ENCODE measurements at places on chromosomes 3 and 15.
A peak's percentile ranks its signal among the peaks of the same experiment; 100 is the strongest.

DNA sequence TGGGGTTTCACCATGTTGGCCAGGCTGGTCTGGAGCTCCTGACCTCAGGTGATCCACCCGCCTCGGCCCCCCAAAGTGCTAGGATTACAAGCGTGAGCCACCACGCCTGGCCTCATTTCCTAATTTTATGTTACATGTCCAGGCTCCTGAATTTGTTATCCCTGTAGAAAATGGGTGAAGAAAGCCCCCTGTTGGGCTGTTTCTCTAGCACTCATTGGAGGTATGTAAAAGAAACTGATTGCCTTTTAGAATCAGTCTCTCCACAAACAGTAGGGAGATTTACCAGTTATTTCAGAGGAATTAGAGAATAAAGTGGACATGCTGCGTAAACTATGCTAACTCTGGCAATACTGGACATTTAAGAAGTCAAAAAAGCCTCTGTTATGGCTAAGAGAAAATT, 364.1 kb upstream of the TBL1XR1 start:
- DNase-seq: no peak

GRCh38 chr3:194736277-194736895, 50.7 kb downstream of the FAM43A start:
- no peak for DNase-seq

- peak; percentile 25 for DNase-seq
Observed at GRCh38 chr15:77584201-77584600, 48.5 kb downstream of the LINGO1 start.

- DNase-seq: no peak
Observed at GRCh38 chr3:177381070-177381469, 183.8 kb upstream of the TBL1XR1 start.

GRCh38 chr3:27827041-27827440, 104.9 kb upstream of the EOMES start:
- no peak for DNase-seq

DNA sequence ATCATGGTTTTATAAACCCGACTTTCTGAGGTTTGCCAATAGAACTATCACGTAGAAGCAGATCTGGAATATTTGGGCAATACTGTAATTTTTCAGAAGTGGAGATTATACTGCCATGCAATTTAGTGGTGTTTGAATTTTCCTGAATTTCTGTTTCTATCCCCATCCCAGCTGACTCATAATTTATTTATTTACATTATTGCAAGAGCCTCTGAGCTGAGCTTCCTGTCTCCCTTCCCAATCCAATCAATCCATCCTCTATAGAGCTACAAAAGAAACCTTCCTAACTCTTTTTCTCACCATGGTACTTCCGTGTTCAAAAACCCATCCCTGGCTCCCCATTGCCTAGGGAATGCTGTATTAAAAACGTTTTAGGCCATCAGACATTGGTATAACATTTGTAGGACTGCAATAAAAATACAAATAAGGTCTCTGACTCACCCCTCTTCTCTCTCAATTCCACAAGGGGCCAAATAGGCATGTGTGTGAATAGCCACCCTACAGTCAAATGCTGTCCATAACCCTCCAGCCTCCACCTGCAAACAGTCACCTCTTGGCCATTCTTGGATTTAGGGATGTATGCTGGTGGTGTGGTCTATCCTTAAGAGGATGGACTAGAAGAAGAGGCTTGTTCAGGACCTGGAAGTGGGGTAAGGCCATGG, 190.7 kb downstream of the CD47 start:
- no peak for DNase-seq

DNA sequence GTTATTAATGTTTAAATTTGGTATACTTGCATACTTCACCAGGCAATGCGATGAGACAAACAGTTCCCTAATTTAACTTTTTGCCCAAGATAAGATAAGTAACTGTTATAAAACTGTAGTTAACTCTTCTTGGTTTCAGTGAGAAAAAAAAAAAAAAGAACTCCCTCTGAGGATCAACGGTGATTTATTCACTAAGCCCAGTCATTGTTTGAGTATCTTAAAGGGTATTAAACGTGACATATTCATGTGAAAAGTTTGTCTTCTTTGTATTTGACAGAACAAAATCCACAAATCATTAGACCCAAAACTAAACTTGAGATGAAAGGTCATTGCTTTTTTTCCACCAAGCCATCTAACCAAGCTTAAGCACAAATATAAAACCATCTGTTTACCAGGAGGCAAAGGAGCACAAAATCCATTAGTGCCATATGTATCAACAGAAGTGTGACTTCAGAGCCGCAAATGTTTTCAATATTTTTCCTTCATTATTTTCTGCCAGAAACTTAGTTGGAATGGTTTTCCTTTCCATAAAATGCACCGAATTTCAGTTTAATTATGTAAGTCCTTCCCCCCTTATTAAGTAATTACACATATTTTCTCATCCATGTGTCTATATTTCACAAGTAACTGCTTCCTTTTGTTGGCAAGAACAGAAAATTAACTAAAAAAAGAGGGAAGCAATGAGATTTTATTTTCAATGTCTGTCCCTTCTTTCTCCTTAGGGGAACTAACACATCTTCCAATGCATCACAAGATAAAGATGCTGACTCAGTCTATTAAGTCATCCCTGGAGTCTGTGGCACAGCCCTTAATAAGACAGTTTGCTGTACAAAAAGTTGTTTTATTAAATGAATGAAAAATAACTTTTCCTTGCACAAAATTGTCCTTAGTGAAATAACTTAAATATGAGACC, 92.2 kb upstream of the RAP2B start:
- no peak for DNase-seq

GRCh38 chr3:193665370-193665989, 72.5 kb downstream of the OPA1 start:
- peak; percentile 1 for DNase-seq

DNA sequence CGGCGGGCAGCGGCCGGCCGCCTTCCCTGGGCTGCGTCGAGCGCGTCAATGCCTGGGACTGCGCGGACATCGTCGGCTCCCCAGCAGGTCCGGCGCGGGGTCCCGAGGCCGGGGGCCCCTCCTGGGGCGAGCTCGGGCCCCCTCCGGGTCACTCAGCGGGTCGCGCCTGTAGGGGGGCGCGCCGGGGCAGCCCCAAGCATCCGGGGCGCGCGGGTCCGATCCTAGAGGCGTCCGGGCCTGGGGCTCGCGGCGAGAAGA, 725 bp downstream of the TLE3 start:
- DNase-seq: no peak

DNA sequence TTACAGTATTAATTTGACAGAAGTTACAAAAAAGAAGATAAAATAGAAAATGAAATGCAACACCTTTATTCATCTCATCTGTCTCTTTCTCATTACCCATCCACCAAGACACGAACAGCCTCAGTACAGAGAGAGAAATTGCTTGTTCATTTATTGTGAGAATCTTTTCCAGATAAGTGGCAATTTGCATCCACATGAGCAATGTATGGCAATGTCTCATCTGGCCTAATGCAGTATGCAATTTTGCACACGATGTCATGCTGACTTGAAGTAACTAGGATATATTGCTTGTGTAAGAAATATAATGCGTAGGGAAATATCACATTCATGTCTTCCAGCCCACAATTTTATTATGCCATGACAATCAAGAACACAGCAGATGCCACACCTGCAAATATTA, 866.9 kb downstream of the ROBO1 start:
- no peak for DNase-seq

- DNase-seq: no peak
Observed at GRCh38 chr15:82951472-82952157, 905 bp downstream of the HOMER2 start.

- no peak for DNase-seq
Observed at GRCh38 chr3:8451696-8452095, 49.9 kb upstream of the LMCD1 start.

GRCh38 chr15:69648212-69648611, 195.6 kb downstream of the RPLP1 start:
- no peak for DNase-seq

GRCh38 chr3:32315441-32315840, 76.2 kb upstream of the CMTM7 start:
- DNase-seq: no peak

GRCh38 chr15:93073465-93073952, 15.5 kb downstream of the RGMA start:
- DNase-seq: no peak

DNA sequence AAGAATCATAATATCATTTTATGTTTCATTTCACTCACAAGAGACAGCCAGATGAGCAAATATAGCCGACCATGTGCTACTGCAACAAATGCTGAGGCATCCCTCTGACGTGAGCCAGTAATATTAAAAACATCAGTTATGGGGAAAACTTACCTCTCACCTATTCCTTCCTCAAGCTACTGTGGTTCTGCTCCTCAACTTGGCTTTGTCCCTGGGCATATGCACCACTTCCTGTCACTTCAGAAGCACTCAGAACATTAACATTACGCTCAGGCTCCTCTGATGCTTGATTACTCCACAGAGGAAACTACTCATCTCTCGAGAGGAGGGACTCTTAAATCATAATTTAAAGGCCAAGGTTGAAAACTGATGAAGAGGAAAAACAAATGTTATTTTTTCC, 457.0 kb upstream of the ALCAM start:
- peak; percentile 41 for DNase-seq

DNA sequence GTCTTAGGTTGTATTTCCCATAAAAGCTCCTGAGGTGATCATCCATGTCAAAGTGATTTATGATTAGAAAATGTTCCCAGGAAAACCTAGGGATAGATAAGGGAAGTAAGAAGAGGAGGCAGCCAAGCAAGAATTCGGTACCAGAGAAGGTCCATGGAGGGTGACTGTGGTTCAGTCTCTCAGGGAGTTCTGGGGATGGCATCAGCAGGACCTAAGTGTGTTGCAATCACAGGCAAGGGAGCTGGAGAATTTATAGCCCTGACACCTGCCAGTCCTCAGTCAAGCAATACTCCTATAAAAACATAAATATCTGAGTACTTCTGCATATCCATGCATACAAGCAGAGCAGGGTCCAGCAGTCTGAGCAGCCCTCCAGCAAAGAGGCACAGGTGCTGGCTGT, 95.6 kb upstream of the TOPAZ1 start:
- no peak for DNase-seq

GRCh38 chr3:11775493-11775892, 71.2 kb downstream of the TAMM41 start:
- no peak for DNase-seq

DNA sequence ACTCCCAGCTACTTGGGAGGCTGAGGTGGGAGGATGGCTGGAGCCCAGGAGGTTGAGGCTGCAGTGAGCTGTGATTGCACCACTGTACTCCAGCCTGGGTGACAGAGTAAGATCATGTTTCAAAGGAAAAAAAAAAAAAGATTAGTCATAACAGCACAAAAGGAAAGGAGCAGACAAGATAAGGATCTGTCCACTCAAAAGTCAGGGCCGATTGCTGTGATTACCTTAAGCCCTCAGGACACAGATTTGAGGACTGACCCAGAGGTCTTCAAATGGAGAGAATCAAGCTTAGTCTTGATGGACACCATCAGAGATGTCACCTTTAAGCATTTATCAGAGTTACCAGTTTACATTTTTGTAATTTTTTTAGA, 23.9 kb upstream of the HEG1 start:
- no peak for DNase-seq

- DNase-seq: peak; percentile 66
Observed at GRCh38 chr15:65101411-65101890, 13.5 kb downstream of the UBAP1L start.

- no peak for DNase-seq
Observed at GRCh38 chr15:58611731-58612676, 137.5 kb downstream of the ADAM10 start.

DNA sequence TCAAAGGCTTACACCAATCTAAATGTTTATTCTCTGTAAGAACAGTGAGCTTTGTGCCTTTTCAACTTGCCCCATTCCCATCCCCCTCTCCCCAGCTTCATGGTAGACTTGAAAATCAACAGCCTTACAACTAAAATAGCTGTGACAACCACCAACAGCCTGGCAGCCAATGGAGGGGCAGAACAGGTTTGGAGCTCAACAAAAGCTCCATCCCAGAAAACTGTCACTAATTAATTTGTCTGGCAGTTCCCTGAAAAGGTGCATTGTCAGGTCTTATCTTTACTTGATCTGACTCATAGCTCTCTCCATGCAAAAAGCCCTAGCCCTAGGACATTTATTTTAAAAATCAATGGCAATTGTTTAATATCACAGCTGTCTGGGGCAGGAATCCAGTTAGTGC, 22.6 kb downstream of the MTHFS start:
- no peak for DNase-seq

DNA sequence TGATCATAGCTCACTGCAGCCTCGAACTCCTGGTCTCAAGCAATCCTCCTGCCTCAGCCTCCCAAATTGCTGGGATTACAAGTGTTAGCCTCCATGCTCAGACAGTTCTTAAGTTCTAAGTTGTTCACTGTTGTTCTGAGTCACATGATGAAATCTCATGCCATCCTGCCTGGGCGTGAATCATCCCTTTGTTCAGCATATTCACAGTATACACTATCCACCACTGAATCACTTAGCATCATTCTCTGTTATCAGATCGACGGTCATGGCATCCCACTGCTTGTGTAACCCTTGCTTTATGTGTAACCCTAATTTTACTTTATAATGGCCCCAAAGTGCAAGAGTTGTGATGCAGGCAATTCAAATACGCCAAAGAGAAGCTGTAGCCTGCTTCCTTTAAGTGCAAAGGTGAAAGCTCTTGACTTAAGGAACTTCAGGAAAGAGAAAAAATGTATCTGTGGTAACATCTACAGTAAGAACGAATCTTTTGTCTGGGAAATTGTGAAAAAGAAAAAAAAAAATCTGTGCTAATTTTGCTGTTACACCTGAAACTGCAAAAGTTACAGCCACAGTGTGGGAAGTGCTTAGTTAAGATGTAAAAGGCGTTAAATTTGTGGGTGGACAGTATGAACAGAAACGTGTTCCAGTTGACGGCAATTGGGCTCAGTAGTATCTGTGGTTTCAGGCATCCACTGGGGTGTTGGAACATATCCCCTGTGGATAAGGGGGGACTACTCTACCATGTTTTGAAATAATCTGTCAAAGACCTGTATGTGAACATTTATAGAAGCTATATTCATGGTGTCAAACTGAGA, 80.6 kb downstream of the PCOLCE2 start:
- no peak for DNase-seq

DNA sequence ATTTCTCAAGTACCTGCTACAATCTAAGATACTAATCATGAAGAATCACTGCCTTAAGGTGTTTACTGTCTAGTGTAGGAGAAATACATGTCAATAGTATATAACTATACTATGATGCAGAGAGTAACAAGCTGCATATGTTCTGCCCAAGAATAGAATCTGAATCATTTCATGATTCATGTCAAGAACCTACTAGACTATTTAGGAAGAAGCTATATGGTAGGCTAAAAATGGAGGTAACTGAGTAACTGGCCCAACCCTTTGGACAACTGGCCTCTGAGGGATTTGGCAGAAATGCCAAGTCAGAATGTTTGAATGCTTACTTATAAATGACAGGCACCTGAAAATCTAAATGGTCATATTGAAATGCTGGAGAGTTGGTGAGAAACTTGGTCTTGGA, 59.9 kb upstream of the DGKG start:
- no peak for DNase-seq

All from SHP77 (cell line).